ENCODE measurements at places on chromosomes 1 and 21.

DNA sequence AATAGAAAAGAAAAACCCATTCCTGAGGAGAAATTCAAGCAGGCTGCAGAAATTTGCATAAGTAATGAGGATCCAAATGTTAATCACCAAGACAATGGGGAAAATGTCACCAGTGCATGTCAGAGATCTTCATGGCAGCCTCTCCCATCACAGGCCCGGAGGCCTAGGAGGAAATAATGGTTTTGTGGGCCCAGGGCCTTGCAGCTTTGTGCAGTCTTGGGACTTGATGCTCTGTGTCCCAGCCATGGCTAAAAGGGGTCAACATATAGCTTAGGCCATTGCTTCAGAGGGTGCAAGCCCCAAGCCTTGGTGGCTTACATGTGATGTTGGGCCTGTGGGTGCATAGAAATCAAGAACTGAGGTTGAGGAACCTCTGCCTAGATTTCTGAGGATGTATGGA is 22.7 kb downstream of the RAB3GAP2 start:
- DNase-seq: no peak

GRCh38 chr1:172946814-172947507 is 103.8 kb downstream of the TNFSF18 start:
- DNase-seq: no peak

DNA sequence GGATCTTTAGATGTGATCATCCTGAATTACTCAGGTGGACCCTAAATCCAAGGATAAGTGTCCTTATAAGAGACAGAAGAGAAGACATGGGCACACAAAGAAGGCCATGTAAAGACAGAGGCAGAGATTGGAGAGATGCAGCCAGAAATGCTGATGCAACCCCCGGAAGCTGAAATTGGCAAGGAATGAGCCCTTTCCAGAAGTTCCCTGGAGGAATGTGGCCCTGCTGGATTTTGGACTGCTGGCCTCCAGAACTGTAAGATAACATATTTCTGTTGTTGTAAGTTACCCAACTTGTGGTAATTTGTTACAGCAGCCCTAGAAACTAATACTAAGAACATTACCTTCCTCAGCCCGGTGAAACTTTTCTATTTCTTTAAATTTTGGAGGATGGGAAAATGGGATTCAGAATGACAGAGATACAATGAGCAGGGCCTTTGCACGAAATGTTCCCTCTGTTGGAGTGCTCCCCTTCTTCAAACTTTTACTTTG is 11.2 kb upstream of the PLPP3 start:
- no peak for DNase-seq

- DNase-seq: no peak
Observed at GRCh38 chr1:90391126-90391525, 326.0 kb downstream of the BARHL2 start.

GRCh38 chr1:152502496-152503180 is 8.0 kb upstream of the LCE5A start:
- no peak for DNase-seq

GRCh38 chr1:209046935-209047334 is 536.6 kb upstream of the CAMK1G start:
- DNase-seq: no peak

- DNase-seq: peak; percentile 16
Observed at GRCh38 chr1:234771642-234772344, 161.8 kb upstream of the IRF2BP2 start.

DNA sequence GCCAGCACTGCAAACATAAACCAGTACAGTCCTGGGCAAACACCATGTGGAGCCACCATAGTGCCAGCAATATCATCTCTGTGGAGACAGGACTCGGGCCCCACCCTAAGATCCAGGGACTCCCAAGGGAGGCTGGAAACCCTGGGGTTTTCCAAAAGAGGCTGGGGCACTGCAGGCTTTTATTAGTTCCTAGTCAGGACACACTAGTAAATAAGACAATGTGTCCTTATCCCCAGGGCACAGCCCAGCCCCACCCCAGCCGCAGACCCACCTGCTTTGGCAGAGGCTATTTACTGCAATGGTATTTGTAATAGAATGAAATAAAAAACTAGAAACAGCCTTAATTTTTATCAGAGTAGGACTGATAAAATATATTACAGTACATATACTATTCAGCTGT is 486 bp upstream of the GJB3 start:
- DNase-seq: no peak

DNA sequence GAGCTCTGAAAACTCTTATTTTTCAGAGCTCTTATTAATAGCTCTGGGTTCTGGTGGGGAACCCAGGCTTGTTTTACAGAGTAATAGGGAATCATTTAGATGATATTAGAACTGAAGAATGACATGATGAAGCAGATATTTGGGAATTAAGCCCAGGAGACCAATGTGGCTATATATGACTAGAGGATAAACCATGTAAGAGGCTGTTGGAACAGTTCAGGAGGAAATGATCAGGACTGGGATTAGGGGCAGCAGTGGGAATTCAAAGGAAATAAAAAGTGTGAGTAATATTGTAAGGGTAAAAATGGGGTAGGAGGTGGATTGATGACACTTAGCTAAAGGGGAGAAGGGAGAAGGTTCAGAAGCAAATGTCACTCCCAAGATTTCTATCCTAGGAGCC is 58.6 kb downstream of the GIPC2 start:
- DNase-seq: no peak

GRCh38 chr21:35578347-35578782 is 482.0 kb downstream of the SETD4 start:
- no peak for DNase-seq

DNA sequence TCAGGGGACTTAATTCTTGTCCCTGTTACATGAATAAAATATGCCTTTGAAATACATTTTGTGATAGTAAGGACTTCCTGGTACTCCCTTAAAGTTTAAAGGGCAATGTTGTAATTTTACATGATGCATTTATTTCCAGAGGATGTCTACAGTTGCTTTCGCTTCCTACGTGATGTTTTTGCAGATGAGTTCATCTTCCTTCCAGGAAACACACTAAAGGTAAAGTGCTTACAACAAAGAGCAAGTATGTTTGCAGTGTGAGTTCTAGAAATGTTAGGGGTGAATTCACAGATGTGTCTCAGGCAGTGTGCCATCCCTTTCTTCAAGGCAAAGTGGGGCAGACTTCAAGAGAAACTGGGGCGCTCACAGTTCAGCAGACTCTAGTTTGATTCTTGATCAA is 31.2 kb downstream of the GNPAT start:
- no peak for DNase-seq

DNA sequence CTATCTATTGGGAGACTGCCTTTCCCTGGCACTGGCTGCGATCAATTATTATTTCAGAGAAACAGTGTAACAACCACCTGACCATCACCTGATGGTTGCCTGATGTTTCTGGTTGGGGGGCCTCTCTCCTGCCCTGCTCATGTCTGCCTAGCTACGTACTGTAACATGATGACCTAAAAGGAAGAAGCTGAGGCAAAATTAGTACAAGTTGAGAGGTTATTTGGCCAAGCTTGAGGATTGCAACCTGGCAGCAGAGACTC is 58.3 kb downstream of the OLFML3 start:
- DNase-seq: no peak

DNA sequence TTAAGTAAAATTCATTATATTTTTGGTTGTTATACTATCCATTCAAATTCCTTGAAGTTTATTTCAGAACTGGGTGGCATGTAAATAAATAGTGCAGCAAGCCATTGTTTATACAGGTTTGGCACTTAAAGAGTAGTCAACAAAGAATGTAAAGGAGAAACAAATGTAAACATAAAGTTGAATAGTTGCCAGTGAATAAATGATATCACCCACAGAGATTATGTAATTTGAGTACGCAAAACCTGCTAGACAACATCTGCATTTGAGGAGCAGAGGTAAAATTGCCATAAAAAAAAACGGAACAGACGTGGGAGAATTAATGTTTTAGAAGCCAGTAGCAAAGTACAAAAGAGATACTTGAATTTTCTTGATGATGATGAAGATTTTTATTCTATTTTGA is 111.6 kb downstream of the ADGRL2 start:
- no peak for DNase-seq

DNA sequence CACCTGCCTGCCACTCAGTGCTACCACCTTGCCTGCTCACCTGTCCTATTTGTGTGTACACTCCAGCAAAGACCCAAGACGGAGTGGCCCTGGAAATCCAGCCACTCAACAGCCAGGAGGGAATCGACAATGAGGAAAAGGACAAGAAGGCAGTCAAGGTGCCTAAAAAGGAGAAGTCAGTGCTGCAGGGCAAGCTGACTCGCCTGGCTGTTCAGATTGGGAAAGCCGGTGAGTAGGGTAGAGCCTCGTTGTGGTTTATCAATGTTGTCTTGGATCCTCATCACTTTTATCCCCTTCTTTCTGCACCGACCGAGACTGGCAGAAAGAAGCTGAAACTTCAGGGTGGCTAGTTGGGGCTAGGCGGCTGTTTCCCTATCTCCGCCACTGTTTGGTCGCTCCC is 61.4 kb upstream of the LAX1 start:
- DNase-seq: peak; percentile 39

GRCh38 chr1:228345201-228345930 is 61.3 kb downstream of the TRIM11 start:
- DNase-seq: no peak

- DNase-seq: no peak
Observed at GRCh38 chr1:163331116-163331515, 9.4 kb downstream of the NUF2 start.

DNA sequence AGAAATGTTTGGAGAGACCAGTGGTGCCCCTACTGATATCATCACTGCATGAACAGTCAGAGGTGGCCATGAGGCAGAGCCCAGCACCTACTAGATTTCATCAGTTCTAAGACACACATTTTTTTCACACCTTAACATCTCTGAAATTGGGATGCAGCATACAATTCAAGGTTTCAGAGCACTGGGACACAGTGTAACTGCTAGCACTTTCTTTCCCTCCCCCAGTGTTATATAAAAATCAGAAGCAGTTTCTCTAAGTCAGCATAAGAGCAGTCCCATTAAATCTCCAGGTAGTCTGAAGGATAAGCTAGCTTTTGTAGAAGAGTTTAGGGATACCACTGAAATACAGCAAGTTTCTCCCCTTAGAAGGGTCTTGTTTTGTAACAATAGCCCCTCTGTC is 10.0 kb upstream of the ANGPTL7 start:
- no peak for DNase-seq
